ENCODE measurements at places on chromosomes 4 and X. TPM values are rescaled to one million over a fixed set of nuclear protein-coding genes. Genes with fewer than 3 reads are reported as not detected.

STK26 gene
- 13.9 TPM for polyA plus RNA-seq

DNA sequence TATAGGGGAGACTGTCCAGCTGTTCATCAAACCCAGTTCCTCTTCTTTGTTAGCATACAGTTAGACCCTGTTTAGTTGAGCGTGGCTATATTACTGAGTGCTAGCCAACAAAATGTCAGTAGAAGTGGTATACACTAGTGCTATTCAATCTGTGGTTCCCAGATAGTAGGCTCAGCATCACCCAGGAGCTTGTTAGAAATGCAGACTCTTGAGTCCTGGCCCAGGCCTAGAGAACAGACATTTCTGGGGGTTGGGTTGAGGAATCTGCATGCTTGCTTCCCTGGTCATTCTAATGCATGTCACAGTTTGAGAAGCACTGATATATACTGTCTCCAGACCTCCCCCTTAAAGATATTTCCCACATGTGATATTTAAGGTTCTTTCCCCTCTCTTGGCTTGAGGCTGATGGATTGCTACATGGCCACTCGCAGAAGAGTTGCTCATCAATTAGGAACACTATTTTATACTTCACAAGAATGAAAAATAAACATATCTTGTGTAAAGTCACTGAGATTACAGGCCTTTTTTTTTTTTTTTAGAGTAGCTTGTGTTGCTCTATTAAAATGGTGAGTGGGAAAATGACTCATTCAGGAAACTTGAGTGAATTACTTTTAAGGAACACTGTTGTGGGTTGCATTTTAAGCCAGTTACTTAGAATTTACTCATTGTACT, 289.0 kb downstream of the STIM2 start:
- no peak overlapping the region for H3K4me3 ChIP-seq
- no peaks in the 10 kb centered on the region for H3K4me1 ChIP-seq
- H3K27ac ChIP-seq, result no peak overlapping the region
- H3K27me3 ChIP-seq, result no peaks in the 10 kb centered on the region
- H3K36me3 ChIP-seq, result no peaks in the 10 kb centered on the region

DNA sequence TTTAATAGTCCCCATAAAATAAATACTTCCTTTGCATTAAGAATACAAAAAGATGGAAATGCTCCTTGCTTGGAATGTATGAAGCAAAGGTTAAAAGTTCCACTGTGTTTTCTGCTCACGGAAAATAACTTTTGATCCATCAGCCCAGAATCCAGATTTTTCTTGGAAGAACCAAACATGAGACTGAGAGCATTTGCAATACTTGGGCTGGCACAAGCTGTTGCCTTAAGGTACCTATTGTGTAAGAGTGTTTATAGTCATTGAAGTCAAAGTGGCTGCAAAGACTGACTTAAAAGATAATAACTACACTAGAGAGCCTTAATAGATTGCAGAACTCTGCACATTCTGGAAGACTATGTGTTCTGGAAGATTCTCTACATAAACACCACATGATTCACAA, 281.4 kb downstream of the RAB28 start:
- no peaks in the 10 kb centered on the region for H3K4me1 ChIP-seq
- no peak overlapping the region for H3K4me3 ChIP-seq
- H3K27ac ChIP-seq, result no peak overlapping the region

DNA sequence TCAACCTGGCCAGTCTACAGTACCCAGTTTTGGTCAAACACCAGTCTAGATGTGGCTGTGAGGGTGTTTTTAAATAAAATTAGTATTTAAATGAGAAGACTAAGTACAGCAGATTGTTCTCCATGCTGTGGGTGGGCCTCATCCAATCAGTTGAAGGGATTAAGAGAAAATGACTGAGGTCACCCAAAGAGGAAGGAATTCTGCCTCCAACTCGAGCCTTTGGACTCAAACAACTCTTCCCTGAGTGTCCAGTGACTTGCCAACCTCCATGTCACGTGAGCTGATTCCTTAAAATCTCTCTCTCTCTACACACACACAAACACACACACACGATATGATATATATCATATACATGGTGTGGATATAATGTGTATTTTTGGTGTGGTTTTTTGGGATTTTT, 10.0 kb downstream of the TREX2 start:
- no peak for DNase-seq
- no peak overlapping the region for H3K4me3 ChIP-seq
- no peaks in the 10 kb centered on the region for H3K36me3 ChIP-seq
- peaks cover 2% of the 10 kb centered on the region for H3K27me3 ChIP-seq

DNA sequence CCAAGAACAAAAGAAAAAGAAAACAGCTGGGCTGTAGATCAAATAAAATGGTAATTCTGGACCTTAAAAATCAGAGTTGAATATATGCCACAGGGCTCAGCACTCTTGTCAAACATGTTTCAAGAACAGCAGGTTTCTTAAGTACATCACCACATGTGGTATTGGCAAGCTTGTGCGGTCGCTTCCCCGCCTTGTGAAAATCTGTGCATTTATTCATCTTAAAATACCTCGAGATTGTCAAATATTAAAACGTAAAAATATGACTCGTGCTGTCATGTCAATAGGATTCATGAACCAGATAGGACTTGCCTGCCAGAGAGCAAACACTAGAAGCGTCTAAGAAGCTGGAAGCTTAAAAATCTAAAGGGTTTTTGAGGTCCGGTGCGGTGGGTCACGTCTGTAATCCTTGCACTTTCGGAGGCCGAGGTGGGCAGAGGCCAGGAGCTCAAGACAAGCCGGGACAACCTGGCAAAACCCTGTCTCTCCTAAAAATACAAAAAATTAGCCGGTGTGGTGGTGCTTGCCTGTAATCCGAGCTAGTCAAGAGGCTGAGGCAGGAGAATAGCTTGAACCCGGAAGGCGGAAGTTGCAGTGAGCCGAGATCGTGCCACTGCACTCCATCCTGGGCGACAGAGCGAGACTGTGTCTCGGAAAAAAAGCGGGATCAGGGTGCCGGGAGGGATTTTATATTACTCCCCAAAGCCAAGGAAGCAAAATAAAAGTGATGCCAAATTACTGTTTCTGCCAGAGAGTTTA, 40.2 kb upstream of the TMEM154 start:
- DNase-seq, result no peak
- H3K4me1 ChIP-seq, result no peaks in the 10 kb centered on the region
- H3K4me3 ChIP-seq, result no peak overlapping the region
- no peak overlapping the region for H3K27ac ChIP-seq
- H3K36me3 ChIP-seq, result no peaks in the 10 kb centered on the region
- H3K27me3 ChIP-seq, result no peaks in the 10 kb centered on the region

DNA sequence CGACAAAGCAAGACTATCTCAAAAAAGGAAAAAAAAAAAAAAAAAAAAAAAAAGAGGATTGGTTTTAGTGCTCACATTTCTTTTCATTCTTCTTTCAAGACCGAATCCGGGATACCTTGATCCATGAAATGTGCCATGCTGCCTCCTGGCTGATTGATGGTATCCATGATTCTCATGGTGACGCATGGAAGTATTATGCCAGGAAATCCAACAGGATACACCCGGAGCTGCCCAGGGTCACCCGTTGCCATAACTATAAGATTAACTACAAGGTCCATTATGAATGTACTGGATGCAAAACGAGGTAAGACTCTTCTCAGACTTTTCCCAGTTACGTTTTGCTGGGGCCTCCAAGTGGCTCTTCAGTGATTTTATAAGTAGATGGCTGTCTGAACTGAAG, 6.1 kb downstream of the CXCR3 start:
- no peak overlapping the region for H3K4me3 ChIP-seq
- DNase-seq, result no peak
- no peak overlapping the region for H3K27ac ChIP-seq
- H3K36me3 ChIP-seq, result peaks cover 34% of the 10 kb centered on the region
- no peaks in the 10 kb centered on the region for H3K27me3 ChIP-seq

- H3K27ac ChIP-seq, result no peak overlapping the region
- no peaks in the 10 kb centered on the region for H3K27me3 ChIP-seq
- no peak for DNase-seq
- H3K4me3 ChIP-seq, result no peak overlapping the region
- no peaks in the 10 kb centered on the region for H3K4me1 ChIP-seq
Observed at GRCh38 chr4:16809943-16810342, 88.5 kb downstream of the LDB2 start.

- peak; percentile 86 for DNase-seq
- H3K4me1 ChIP-seq, result peaks cover 8% of the 10 kb centered on the region
- peaks cover 3% of the 10 kb centered on the region for H3K36me3 ChIP-seq
Observed at GRCh38 chrX:55007656-55008055, 7.5 kb downstream of the APEX2 start.

- H3K27ac ChIP-seq, result no peak overlapping the region
- H3K27me3 ChIP-seq, result no peaks in the 10 kb centered on the region
- no peak for DNase-seq
Observed at GRCh38 chr4:80037864-80038263, 35.2 kb downstream of the ANTXR2 start.

DNA sequence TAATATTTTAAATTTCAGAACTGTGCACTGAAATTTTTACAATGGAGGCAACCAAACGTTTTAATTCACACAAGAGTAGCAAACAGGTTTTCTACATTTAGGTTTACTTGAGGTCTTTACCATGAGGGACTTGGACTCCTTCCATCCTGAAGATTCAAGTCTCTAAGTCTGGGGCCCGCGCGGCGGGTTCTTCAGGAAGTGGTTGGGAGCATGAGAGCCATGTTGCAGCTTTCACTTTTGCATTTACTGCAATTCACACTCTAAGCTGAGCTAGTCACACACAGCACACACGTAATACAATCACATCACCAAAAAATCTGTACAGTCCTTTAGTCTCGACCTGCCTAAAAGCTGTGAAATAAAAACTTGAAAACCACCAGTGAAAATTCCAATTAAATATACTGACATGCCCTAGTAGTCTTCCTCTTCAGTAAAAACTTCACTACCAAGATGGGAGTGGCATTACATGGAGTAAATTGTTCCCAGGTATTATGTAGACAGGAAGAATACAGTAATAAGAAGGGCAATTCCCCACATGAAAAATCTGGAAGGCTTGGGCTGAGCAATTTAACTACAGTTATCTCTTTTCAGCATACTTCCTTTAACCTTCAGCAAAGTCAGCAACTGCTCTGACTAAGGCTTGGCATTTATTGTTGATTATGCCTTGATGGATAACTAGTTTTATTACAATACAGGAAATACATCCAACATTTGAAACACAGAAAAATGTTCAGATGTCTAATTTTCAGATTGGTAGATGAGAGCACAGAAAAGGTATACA, 571.1 kb upstream of the DIPK2B start:
- H3K27ac ChIP-seq, result peak overlapping the region; percentile 71
- H3K27me3 ChIP-seq, result no peaks in the 10 kb centered on the region
- H3K36me3 ChIP-seq, result no peaks in the 10 kb centered on the region
- no peaks in the 10 kb centered on the region for H3K4me1 ChIP-seq

GRCh38 chr4:167939863-167940616, 152.3 kb upstream of the ANXA10 start:
- DNase-seq, result no peak
- H3K36me3 ChIP-seq, result no peaks in the 10 kb centered on the region
- H3K4me3 ChIP-seq, result no peak overlapping the region
- no peak overlapping the region for H3K27ac ChIP-seq
- H3K27me3 ChIP-seq, result no peaks in the 10 kb centered on the region

All from small intestine (tissue), 16 donors.